ENCODE measurements at places on chromosomes 5 and 9. TPM values are rescaled to one million over a fixed set of nuclear protein-coding genes. Genes with fewer than 3 reads are reported as not detected.

MFAP3 gene
- 8.1 TPM for polyA plus RNA-seq

HTR1A gene
- polyA plus RNA-seq, result not detected

STK32A gene
- polyA plus RNA-seq, result 12.6 TPM

CBY3 gene
- not detected for polyA plus RNA-seq

KIF12 gene
- polyA plus RNA-seq, result not detected

CCDC180 gene
- 2.2 TPM for polyA plus RNA-seq

PCDHB7 gene
- 0.78 TPM for polyA plus RNA-seq

NELFB gene
- 1.0 TPM for polyA plus RNA-seq

PAPPA gene
- 0.29 TPM for polyA plus RNA-seq

AFAP1L1 gene
- polyA plus RNA-seq, result not detected

SARDH gene
- not detected for polyA plus RNA-seq

ANKDD1B gene
- polyA plus RNA-seq, result not detected

BTNL8 gene
- polyA plus RNA-seq, result not detected

INSL6 gene
- 2.3 TPM for polyA plus RNA-seq

PITX1 gene
- not detected for polyA plus RNA-seq

LECT2 gene
- not detected for polyA plus RNA-seq

COL23A1 gene
- polyA plus RNA-seq, result 2.1 TPM

TBC1D13 gene
- 2.6 TPM for polyA plus RNA-seq

TMC1 gene
- 0.87 TPM for polyA plus RNA-seq

ANKRD20A1 gene
- polyA plus RNA-seq, result 19.0 TPM

PRSS3 gene
- 26.2 TPM for polyA plus RNA-seq

CD274 gene
- 0.27 TPM for polyA plus RNA-seq

ANKRD18A gene
- polyA plus RNA-seq, result 1.4 TPM

PLPP7 gene
- 5.1 TPM for polyA plus RNA-seq

EQTN gene
- 15.1 TPM for polyA plus RNA-seq

SEC24A gene
- polyA plus RNA-seq, result 6.6 TPM

POC5 gene
- polyA plus RNA-seq, result 12.0 TPM

LEAP2 gene
- 0.54 TPM for polyA plus RNA-seq

GIN1 gene
- 13.6 TPM for polyA plus RNA-seq
